ENCODE measurements at places on chromosomes 6 and 20.

DNA sequence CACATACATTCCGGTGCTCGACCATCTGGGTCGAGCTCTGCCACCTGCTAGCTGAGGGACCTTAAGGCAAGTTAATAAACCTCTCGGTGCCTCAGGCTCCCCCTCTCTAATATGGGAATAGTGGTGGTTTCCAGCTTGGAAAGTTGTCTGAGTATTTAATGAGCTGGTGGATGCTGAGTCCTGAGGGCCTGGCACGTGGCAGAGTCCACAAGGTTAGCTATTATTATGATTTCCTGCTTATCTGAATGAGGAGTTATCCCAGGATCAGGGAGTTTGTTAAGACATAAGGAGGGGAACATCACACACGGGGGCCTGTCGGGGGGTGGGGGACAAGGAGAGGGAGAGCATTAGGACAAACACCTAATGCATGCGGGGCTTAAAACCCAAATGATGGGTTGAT lies 80.1 kb upstream of the SLC22A23 start:
- DNase-seq: no peak

GRCh38 chr6:129368076-129368475 lies 341.9 kb downstream of the ARHGAP18 start:
- no peak for DNase-seq

GRCh38 chr6:122749451-122750050 lies 30.0 kb upstream of the FABP7 start:
- DNase-seq: no peak

- no peak for DNase-seq
These were observed 779 bp downstream of the HEBP2 start for GRCh38 chr6:138404666-138405337.

DNA sequence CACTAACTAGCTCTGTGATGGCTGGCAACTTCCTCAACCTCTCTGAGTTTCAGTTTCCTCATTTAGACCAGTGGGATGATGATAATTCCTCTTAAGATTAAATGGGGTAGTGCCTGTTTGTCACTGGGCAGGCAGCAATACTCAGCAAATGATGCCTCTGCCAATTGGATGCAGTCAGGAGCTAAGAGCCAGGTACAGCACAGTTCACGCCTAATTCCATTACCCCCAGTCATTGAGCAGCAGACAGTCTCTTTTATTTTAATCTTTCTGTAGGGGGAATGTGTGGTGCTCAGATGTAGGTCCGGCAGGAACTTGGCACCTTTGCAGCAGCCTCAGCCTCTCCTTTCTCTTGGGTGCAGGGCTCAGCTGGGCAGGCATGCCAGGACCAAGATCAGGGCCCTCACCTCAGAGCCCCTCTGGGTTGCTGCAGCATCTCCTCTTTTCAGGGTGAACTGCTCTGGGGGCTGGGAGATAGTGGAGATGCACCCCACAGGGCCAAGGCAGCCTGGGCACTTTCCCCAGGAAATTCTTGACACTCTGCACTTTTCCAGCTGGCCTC lies 243.8 kb downstream of the LRFN2 start:
- DNase-seq: no peak

DNA sequence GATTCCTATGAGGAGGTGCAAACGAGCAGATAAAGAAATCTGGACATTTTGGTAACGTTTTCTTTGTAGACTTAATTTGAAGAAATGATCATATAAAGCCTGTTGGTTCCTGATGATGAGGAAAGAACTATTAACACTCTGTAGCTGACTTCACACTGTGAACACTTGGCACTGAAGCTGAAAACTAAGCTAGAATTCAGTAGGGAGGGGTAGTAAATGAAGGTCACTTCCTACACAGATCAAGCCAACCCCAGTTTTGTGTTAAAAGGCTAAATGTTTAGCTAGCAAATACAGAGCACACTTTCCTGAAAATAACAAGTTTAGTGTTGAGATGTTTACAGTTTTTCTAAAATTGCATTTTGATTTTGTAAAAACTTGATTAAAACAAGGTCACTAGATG lies 296.2 kb upstream of the PRDM1 start:
- no peak for DNase-seq

- no peak for DNase-seq
These were observed 112.8 kb downstream of the TOX2 start for GRCh38 chr20:44027343-44028002.

GRCh38 chr6:168570211-168570610 lies 129.2 kb downstream of the SMOC2 start:
- no peak for DNase-seq

- no peak for DNase-seq
These were observed 253.7 kb upstream of the SUPT3H start for GRCh38 chr6:45631396-45631795.

DNA sequence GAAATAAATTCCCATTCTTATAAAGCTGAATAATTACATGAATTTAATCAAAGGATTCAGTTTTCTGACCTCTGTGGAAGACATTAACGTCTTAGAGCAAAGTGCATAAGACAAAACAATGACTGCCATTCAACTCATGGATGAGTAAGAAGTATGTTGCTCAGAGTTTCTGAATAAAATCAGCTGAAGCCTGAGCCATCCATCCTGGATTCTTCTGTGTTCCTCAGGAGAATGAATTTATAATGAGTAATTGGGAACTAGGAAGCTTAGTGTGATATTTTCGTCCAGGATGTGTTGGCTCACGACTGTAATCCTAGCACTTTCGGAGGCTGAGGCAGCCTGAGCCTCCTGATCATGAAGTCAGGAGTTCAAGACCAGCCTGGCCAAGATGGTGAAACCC lies 62.8 kb downstream of the PERP start:
- DNase-seq: no peak

DNA sequence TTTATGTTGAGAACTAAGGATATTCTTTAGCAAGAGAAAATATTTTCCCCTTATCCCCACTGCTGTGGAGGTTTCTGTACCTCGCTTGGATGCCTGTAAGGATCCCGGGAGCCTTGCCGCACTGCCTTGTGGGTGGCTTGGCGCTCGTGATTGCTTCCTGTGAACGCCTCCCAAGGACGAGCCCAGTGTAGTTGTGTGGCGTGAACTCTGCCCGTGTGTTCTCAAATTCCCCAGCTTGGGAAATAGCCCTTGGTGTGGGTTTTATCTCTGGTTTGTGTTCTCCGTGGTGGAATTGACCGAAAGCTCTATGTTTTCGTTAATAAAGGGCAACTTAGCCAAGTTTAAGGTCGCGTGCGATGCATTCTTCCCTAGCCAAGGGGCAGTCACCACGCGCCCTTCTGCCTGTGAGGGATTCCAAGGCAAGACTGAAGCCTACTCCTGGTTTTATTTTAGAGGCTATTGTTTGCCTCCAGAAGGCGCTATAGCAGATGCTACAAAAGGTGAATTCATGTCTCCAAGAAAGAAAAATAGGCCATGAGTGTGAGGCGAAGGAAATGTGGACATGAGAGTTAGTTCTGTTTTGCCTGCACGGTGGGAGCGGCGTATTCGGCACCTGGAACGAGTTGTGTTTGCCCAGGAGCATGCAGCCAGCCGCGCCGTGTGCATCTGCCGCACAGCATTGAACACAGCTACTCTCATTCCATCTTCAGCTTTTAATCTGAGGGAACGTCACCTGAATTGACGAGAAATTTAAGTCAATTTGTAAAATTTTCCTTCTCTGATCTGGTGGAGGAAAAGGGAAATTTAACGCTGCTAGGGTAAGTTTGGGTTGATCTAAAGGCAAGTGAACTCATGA lies 40.3 kb upstream of the IRF4 start:
- no peak for DNase-seq

DNA sequence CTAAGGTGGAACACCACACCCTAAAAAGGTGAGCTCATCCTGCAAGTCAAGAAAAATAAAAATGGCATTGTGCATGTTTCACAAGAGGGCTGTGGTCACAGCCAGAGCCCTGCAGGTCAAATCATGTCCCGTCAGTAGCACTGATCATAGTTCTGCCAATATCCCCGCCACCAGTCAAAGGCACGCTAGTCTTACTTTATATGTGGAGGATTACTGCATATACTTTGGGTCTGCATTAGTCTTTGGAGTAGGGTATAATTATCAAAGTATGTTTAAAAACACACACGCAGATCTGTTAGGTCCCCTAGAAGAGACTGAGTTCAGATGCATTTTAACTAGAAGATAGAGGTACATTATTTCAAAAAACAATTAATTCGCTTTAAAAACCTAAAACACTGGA lies 1.8 kb downstream of the PERP start:
- no peak for DNase-seq

- DNase-seq: no peak
These were observed 687.2 kb upstream of the AGPAT4 start for GRCh38 chr6:161961046-161961445.

DNA sequence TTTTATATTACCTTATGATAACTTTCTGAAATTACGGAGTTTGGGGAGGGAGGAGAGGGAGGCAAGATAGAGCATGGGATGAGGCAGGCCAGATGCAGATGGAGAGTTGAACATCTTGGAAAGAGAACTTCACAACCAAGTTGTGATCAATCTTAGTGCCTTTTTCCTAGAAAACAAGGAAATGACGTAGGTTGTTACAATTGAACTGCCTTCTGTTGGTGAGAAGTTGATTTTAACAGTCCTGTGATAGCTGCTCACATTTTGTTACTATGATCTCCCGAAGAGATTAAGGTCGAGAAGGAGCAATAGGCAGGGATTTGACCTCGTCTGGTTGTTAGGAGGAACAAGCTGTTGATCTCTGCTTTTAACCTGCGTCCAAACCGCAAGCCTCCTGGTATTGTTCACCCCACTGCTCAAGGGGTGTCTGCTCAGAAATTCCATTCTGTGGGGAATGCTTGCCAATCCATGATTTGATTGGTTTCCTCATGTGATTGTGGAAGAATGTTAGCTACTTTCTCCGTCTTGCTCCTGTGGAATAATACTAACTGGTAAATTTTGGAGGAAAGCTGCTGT lies 35.1 kb downstream of the TIAM2 start:
- DNase-seq: no peak

GRCh38 chr20:24350923-24351368 lies 118.5 kb upstream of the SYNDIG1 start:
- DNase-seq: no peak

GRCh38 chr20:5767493-5768098 lies 17.4 kb downstream of the SHLD1 start:
- DNase-seq: no peak

- peak; percentile 92 for DNase-seq
These were observed at the start of gene MPC1 for GRCh38 chr6:166382933-166383801. Gene MPC1, minus strand, starts transcription at chr6:166382940. Its CDS starts 64 bp downstream, at chr6:166382876.

DNA sequence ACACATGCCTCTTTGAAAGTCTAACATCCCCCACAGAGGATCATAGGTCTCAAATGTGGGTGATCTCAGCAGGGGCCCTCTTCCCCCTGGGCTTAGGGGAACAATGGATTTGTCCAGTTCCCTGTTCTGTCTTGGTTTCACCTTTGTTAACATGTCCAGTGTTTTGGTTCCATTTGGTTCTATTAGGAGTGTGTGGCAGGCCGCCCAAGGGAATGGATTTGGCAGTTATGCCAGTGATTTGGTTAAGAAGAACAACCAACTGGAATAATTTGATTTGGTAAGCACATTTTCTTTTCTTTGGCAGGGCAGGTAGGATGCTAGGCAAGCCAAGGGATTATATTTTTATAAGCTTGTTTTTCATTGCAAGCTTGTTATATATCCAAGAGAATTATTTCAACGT lies 28.5 kb upstream of the ENPP1 start:
- no peak for DNase-seq

- DNase-seq: no peak
These were observed 21.8 kb downstream of the POM121L2 start for GRCh38 chr6:27290065-27290849.
